ENCODE measurements at places on chromosomes 1 and 21.
A peak's percentile ranks its signal among the peaks of the same experiment; 100 is the strongest.

DNA sequence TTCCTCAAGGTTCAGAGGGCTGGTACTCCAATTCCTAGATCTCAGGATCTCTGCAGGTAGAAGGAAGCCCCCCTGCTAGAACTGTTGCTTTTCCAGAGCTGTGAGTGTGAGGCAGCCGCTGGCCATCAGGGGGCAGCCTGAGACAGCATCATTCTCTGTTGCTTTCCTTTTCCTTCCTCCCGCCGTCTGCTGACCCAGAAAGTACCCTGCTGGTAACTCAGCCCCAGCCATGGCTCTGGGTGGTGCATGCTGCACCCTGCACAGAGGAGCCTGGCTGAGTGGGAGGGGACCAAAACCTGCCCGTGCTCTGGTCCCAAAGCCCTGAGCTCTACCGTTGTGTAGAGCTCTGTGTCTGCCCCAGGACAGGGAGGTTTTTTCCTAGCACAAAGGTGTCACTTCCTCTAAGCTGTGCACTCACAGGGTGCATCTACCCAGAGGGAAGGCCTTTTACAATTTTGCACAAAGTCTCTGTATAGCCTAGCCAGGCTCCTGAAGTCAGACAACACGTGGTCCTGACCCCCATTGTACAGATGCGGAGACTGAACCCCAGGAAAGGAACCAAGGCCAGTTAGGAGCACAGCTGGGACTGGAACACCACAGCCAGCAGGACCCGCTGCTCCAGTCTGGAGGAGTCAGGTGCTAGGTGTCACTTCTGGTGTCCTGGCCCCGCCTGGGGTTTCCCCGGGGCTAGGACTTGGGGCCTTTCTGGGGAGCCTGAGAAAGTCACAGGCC, 5.6 kb upstream of the FAM131C start:
- peak; percentile 83 for DNase-seq

DNA sequence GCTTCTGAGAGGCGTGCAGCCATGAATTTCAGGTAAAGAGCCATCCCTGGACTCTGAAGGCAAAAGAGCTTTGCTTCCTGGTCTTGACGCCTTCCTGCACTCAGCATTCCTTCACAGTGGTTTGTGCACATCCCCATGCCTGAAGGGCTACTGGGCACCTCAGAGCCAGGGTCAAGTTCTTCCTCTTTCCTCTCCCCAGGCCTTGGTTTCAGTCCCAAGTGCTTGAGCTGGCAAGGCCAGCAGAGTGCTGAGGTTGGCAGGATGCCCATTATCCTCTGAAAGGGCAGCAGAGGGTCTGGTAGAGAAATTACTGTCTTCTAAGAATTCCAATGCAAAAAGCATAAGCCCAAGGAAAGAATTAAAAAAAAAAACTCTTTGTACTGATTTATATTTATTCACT, 1064.9 kb downstream of the TTLL7 start:
- DNase-seq: no peak

DNA sequence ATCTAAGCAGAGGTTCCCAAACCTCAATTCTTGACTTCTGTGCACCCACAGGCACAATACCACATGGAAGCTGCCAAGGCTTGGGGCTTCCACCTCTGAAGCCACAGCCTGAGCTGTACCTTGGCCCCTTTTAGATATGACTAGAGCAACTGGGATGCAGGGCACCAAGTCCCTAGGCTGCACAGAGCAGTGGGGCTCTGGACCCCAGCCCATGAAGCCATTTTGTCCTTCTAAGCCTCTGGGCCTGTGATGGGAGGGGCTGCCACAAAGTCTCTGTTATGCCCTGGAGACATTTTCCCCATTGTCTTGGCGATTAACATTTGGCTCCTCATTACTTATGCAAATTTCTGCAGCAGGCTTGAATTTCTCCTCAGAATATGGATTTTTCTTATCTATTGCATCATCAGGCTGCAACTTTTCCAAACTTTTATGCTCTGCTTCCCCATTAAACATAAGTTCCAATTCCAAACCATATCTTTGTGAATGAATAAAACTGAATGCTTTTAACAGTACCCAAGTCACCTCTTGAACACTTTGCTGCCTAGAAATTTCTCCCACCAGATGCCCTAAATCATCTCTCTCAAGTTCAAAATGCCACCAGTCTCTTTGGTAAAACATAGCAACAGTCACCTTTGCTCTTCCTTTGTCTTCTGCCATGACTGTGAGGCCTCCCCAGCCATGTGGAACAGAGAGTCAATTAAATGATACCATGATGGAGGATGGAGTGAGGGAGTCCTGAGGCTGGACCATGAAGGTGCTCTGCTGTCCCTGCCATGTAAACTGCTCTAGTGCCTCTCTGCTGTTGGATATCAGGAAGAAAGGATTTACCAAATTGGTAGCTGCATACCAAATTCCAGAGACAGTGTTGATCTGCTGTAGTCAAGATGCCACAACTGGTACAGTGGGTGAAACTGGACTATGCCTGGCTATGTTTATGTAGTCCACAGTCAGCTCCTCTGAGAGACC, 37.6 kb downstream of the RUNX3 start:
- DNase-seq: no peak

DNA sequence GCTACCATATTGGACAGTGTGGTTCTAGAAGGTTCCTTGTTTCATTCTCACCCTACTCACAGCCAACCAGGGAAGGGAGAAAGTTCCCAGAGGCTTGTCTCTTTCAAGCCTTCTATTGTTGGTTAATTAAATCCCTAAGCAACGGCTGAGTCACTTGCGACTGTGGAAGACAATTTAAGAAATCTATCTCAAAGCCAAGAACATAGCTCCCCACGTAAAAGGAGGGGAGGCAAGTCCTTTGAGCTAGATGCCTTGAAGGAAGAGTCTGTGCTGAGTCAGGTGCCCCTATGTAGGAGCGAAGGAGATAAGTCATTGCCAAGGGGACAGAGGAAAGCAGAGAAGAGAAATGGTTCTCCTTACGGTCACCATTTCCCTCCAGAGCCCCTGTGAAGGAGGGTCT, 79.4 kb upstream of the PPP2R5A start:
- DNase-seq: no peak

DNA sequence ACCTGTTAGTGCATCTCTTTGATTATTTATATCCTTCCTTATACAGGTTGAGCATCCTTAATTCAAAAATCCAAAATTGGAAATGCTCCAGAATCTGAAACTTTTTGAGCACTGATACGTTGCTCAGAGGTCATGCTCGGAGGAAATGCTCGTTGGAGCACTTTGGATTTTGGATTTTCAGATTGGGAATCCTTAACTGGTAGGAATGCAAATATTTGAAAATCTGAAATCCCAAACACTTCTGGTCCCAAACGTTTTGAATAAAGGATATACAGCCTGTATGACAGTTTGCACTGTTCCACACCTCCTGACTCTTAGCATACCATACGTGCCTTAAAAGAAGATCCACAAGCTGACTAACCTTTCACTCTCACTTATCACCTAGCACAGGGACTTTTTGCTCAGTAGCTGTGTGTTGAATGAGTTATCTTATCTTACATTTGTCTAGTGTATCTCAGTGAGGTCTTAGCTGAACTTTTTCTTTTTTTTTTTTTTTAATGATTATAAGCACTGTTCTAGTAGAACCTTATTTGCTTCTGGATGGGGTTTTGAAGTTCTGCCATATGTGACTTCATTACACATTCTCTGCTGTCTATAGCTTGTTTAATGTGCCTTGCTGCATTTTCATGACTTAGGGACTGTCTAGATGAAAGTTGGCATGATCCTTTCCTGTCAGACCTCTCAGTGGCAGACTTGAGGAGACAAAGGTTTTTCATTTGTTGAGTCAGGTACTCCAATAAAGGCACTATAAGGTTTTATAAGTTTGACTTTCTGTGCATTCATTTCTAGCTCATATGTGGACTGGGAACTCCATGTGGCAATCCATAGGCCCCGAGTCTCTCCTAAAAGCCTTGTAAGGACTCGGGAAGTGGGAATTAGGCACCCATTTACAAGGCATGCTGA, 21.6 kb downstream of the PTGFRN start:
- peak; percentile 13 for DNase-seq

DNA sequence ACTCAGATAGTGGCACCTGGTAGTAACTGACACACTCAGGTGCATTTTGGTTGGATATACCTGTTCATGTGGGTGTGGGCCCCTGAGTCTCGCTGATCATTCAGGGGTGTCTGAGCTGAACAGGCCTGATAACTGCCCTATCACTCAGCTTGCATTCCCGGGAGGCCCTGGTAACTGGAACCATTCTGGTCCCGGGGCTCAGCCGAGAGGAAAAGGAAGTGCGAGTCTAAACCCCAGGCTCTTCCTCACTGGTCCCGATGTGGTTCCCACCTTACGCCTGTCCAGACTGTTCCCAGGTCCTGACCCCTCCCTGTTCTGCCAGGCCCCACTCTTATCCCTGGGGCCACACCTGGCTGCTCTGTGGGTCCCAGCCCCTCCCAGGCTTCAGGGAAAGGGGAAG, 11.7 kb upstream of the CDK18 start:
- DNase-seq: no peak

GRCh38 chr1:24179251-24179840, 7.7 kb downstream of the IFNLR1 start:
- no peak for DNase-seq

Measured in hematopoietic multipotent progenitor cell treated with erythropoietin and hydrocortisone succinate and interleukin-3 and kit ligand, for 6 days (in vitro differentiated cells).